GM12865 (cell line): ENCODE measurements at places on chromosomes 1 and 21.

- DNase-seq, result no peak
These were observed 737 bp downstream of the HES4 start for GRCh38 chr1:998995-999724.

DNA sequence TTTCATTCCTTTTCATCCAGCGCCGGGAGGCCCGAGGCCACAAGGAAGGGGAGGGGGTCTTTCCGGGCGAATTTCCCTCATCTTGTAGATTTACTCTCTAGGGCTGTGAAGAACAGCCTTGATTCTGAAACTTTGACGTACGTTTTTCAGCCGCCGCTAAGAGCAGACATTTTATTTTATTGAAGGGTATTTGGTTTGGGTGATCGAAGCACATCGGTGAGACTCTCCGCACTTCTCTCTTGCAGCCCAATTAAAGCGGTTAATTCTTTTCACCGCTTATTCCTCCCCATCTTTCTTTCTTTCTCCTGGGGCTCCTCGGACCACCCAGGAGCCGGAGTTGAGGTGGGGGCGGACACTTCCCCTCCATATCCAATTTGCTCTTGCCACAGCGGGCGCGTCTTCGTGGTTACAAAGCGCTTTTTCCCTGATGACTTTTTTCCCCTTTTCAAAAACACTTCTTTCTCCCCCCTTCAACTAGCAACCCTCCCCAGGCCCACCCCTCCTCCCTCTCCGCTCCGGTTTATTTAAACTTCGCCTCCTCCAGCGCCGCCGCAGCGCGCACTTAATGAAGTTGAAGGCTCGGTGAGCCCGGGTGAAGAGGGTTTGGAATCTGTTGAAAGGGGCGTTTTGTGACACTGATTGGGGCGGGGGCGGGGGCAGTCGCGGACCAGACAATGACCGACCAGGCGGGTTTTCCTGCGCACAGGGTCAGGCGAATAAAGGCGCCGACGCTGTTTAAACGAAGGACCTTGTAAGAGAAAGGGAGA, 5.9 kb downstream of the FOXD2 start:
- DNase-seq, result no peak

- DNase-seq, result no peak
These were observed 577.1 kb downstream of the PLPP3 start for GRCh38 chr1:56002231-56002630.

GRCh38 chr1:6984536-6984935, 199.3 kb downstream of the CAMTA1 start:
- no peak for DNase-seq

DNA sequence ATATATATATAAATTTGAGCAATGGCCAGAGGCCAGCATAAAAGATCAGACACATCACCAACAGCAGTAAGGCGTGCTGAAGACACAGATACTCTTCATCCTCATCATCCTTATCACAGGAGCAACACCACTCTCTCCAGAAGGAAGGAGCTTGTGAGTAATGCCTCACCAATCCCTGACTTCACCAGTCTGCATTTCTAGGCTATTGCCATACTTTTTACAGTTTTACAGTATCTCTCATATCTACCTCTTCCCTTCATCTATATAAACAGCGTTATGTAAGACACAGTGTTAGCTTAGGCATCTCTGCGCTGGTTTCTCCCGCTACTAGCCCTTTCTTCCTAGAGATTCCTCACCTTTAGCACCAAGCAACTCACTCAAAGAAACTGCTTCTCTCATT, 2.4 kb upstream of the ABL2 start:
- no peak for DNase-seq

DNA sequence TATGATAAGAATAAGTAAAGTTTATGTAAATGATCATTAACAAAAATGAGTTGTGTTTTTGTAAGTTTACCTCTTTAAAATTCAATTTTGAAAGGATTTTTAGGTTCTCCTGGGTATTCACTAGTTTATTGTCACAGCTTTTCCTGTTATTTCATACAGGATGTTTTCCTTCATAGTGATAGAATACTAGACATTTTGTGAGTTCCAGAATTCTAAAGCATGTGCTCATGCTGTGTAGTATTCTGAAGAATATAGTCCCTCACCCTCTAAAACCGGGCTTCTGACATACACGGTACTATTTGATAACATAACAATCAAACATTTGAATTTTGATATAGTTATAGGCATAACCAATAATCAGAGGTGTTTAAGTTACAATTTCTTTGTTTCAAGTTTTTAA, 10.7 kb downstream of the LRRC8C start:
- no peak for DNase-seq

GRCh38 chr1:171654201-171654941, 1.9 kb upstream of the MYOC start:
- DNase-seq, result no peak

DNA sequence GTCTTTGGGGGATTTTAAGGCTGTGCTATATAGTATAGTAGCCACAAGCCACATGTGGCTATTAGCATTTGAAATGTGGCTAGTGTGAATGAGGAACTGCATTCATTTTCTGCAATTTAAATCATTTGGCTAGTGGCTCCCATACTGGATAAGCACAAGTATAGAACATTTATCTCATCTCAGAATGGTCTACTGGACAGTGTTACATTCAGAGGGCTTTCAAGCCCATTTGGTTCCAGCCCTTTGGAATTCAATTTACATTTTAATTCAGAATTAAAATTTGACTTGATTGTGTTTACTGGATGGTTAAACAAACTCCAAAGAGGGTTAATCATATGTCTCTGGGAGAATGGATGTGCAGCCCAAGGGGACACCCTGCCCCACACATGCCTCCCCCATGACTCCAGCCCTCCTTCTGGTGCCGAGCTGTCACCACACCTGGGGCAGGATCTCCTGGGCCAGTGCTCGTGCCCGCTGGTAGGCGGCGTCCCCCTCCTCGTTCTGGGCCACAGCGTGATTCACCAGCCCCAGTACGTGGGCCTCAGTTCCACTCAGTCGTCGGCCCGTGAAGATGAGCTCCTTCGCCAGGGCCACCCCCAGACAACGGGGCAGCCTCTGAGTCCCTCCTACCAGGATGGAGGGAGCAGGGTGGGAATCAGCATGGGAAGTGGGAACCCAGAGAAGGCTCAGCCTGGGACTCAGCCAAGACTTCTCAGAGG, 17.2 kb downstream of the ECHDC2 start:
- DNase-seq, result no peak

GRCh38 chr1:15410884-15411245, 1.2 kb downstream of the EFHD2 start:
- no peak for DNase-seq

DNA sequence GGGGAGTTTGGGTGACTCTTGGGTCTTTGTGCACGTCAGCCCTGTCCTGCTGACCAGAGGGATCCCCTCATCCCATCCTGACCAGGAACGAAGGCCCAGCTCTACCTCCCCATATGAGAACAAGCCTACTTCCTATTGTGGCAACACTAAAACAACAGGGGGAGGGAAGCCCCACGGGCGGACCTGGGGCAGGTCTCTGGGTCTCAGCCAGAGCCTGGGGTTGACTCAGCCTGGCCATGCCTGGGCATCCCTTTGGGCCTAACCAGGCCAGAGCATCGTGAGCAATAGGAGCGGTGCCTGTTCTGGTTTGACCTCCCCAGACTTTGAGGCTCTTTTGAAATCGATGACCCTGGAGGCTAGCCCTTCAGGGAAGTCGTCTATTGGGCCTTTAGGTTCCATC, 16.8 kb downstream of the RPS6KA1 start:
- DNase-seq, result no peak

DNA sequence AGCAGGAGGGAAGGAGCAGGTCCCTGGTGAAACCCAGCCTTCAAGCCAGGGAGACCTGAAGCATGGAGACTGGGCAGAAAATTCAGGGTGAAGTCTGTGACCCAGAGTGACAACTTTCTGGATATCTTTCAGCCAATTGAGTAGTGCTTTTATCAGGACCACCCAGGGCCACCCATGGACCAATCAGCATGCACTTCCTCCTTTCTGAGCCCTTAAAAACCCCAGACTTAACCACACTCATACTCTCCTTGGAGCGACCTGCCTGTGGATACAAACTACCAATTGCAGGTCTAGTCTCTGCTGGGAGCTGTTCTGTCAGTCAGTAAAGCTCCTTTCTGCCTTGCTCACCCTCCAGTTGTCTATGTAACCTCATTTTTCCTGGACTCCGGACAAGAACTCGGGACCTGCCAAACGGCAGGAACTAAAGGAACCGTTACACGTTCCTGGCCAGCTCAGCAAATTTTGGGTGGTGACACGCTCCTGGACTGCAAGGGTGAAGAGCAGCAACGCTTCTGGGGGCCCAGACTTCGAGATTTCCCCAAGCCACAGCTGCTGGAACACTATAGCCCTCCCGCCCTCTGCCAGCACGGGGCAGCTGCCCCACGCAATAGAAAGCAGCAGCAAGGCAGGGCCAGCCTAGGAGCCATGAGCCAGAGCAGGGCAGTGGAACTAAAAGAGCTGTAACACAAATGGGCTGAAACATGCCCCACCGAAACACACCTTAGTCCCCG, 1183.4 kb downstream of the AMY1C start:
- DNase-seq, result peak; percentile 16

DNA sequence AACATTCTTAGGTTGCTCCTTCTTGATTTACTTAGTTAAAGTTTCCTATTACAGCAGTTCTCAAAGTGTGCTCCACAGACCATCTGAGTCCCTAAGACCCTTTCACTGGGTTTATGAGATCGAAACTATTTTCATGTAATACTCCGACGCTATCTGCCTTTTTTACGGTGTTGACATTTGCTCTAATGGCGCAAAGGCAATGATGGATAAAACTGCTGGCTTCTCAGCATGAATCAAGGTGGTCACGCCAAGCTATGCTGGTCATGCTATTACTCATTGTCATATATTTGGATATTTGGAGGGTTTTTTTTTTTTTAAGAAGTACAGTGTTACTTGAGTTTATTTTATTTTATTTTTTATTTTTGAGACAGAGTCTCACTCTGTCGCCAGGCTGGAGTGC, 235.1 kb downstream of the KIF26B start:
- DNase-seq, result no peak

- peak; percentile 51 for DNase-seq
These were observed 13.0 kb upstream of the SAMSN1 start for GRCh38 chr21:14559102-14559501.

- DNase-seq, result no peak
These were observed 62.2 kb upstream of the PTCH2 start for GRCh38 chr1:44905276-44905675.

GRCh38 chr1:179937668-179938254, 16.8 kb upstream of the CEP350 start:
- no peak for DNase-seq

- no peak for DNase-seq
These were observed 600.4 kb downstream of the ADGRL2 start for GRCh38 chr1:82401116-82401515.

GRCh38 chr1:117820694-117821381, 108.6 kb downstream of the GDAP2 start:
- DNase-seq, result no peak

GRCh38 chr1:115545791-115546733, 95.7 kb upstream of the VANGL1 start:
- DNase-seq, result peak; percentile 8

- DNase-seq, result peak; percentile 30
These were observed 12.5 kb upstream of the SPSB1 start for GRCh38 chr1:9280015-9280860.

GRCh38 chr1:211327346-211327921, 801 bp downstream of the TRAF5 start:
- peak; percentile 68 for DNase-seq

- no peak for DNase-seq
These were observed 136.0 kb downstream of the GDAP2 start for GRCh38 chr1:117793413-117793812.

- DNase-seq, result no peak
These were observed 696 bp downstream of the SCNN1D start for GRCh38 chr1:1280782-1281481.

GRCh38 chr1:189175889-189176288, 1301.8 kb downstream of the BRINP3 start:
- DNase-seq, result no peak

DNA sequence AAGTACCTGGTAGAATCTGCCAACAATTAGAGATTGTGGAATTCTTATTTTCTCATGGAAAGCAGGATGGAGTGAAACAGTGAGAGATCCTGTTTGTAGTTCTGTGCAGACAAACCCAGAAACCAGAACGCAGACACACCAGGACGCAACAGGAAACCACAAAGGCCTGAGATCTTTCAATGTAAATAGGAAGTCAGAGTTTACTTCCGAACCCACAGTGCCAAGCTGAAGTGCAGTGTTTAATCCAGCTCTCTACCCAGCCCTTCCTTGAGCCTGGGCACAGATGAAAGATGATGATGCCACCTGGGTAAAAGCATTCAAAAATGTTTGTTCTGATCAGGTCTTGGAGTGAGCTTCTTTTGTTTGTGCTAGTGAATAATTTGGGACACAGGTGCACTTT, 244.2 kb upstream of the HOOK1 start:
- peak; percentile 54 for DNase-seq

DNA sequence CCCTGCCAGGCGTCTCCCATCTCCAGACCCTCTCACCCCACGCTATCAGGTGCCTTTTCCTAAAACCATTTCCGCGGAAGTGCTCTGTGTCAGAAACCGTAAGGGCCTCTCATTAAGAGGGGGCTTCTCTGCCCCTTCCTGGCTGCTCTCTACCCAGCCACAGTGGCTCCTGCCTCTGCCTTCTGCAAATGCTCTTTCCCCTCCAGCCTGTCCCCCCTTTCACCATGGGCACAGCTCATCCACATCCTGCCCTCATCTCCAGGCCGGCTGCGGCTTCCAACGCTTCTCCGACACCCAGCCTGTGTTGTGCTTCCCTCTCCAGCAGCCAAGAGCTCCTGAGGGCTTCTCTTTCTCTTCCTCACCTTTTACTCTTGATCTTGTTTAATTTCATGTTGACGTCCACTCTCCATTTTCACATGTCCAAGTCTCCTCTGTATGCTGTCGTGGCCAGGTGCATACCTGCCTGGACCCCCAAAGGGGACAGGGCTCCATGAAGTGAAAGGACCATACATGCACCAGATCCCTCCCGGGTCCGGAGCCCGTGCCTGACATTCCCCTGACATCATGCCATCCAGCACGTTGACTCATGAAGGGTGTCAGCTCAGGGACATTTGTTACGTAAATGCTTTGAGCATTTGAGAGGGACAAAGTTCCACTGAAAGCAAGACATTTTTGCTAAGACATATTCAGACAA, 306.5 kb downstream of the AJAP1 start:
- DNase-seq, result no peak

GRCh38 chr1:196355206-196355786, 252.9 kb downstream of the KCNT2 start:
- peak; percentile 5 for DNase-seq

- DNase-seq, result no peak
These were observed 23.0 kb upstream of the KIFAP3 start for GRCh38 chr1:170097449-170097948.

GRCh38 chr1:178868706-178869105, 2.2 kb downstream of the ANGPTL1 start:
- no peak for DNase-seq

- DNase-seq, result no peak
These were observed 185.6 kb downstream of the TOMM20 start for GRCh38 chr1:234942879-234943506.
